Stimulated activated CD4-positive, alpha-beta T cell treated with anti-CD3 and anti-CD28 coated beads, Interleukin-4, amount 100 ng/mL, for 48 hours (primary cell): ENCODE measurements at places on chromosomes 7 and 10.

GRCh38 chr7:7327423-7327822 is 145.1 kb downstream of the C1GALT1 start:
- DNase-seq, result no peak

- no peak for DNase-seq
These were observed 116.1 kb downstream of the APBB1IP start for GRCh38 chr10:26554246-26554645.

DNA sequence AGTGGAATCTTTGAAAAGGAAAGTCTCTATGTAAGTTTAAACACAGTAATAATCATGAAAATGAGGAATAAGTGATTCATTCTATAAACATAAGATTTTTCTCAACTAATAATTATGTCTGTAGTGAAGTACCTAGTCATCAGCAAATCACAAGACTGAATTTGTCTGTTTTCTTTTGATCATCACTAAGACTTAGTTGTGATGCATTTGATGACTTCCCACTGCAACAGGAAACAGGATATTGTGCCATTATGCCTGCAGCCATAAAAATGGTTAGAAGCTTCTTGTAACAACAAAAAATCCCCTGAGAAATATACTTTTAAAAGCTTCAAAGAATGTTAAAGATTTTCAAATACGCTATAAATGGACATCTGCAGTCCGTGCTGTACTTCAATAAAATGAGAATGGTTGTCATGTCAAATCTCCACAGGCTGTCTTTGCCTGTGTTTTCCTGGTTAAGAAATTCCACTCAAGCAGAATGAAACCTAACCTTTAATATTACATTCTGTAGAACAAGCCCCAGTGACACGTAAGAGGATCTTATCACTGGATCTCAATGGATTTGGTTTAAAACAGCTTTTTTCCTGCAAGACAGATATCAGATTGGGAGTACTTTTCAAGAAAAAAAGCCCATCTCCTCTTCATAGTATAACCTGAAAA is 1262.3 kb upstream of the PHF14 start:
- no peak for DNase-seq

DNA sequence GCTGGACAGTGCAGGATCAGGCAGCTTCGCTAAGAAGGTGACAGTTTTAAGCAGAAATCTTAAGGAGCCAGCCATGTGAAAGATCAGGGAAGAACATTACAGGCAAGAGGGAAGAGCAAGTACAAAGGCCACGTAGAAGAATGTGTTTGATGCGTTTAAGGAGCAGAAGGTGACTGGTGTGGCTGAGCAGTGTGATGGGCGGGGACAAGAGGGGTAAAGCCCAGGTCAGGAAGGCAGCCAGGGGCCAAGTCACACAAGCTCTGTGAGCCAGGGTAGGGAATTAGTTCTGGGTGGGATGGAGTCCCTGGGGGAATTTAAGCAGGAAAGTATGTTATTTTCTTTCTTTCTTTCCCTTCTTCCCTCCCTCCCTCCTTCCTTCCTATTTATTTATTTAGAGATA is 166.9 kb downstream of the SH3PXD2A start:
- DNase-seq, result no peak

GRCh38 chr7:4820967-4821471 is 40.8 kb downstream of the PAPOLB start:
- no peak for DNase-seq

GRCh38 chr7:45585628-45586027 is 11.5 kb downstream of the ADCY1 start:
- DNase-seq, result no peak

GRCh38 chr7:43296306-43296705 is 183.9 kb downstream of the HECW1 start:
- DNase-seq, result no peak

DNA sequence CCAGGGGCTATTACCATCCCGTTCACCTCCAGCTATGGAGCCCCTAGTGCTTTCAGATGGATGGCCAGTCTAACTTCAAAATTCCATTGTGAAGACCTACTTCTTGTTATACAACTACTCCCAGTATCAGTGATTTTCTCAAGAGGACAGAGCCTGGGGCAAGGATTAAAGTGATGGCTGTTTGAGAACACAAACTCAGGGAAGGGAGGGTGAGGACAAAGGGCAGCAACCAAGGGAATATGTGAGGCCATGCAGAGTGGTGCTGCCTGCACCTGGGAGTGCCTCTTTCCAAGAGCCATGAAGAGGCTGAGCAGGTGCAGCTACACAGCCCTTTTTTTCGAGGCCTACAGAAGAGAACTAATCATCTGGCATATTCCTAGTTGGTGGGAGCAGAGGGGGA is 303.5 kb upstream of the BMPER start:
- DNase-seq, result no peak

DNA sequence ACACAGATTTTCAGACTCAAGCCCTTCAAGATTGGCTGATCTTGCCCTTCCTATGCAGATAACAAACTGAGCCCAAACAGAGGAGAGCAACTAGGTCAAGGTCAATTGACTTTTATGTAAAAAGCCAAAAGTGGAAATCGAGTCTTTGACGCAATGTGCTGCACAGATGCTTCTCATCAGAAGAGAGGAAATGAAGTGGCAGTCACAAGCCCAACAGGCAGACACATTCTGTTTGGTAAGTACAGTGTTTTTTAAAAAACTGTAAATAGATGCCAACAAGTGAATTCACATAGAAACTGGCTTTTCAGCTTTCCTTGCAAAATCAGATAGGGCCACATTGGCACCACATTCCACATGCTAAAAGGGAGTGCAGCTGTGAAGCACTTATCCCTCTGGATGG is 606.6 kb downstream of the KCNMA1 start:
- DNase-seq, result no peak

DNA sequence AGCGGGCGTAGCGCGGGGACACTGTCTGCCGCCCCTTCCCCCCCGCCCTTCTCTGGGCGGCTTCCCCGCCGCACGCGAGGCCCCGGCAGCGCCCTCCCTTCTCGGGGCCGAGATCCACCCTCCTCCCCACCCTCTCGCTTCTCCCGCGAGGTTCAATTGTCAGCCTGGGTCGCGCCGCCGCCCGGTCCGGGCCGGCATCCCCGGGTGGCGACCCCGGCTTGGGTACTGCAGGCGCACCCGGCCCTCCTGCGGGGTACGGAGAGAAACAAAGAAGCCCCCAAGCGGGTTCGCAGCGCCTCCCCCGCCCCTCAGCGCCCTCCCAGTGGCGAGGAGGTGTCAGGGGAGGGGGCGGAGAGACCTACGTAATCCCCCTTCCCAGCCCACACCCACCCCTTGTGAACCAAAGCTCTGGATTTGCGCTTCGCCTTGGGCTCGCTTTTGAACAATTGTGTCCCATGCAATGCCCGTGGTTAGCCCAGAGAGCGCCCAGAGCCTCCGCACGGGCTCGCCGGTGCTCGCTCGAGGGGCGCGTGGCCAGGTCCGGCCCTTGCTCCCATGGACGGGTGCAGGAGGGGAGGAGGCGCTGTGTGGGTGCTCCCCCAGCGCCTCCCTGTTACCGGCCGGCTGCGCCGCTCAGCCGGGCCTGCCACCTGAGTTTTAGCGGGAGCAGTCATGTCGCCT is 634 bp downstream of the HECW1 start:
- no peak for DNase-seq

DNA sequence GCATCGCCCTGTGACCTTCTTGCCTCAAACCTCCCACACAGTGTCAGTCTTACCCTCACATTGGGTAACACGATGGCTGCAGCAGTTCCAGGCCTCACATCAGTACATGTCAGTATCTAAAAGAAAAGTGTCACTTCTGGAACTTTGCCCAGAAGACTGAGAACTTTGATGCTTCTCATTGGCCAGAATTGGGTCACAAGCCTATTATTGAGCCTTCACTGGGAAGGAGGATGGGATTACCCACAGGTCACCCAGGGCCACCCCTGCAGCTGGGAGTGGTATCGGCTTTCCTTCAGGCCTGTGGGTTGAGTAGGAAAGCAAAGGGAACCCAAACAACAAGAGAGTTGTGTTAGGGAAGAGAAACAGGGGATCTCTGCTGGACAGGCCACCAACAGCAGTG is 111.5 kb downstream of the NPY start:
- DNase-seq, result no peak

- DNase-seq, result no peak
These were observed 39.5 kb upstream of the ANKRD1 start for GRCh38 chr10:90960355-90960814.

DNA sequence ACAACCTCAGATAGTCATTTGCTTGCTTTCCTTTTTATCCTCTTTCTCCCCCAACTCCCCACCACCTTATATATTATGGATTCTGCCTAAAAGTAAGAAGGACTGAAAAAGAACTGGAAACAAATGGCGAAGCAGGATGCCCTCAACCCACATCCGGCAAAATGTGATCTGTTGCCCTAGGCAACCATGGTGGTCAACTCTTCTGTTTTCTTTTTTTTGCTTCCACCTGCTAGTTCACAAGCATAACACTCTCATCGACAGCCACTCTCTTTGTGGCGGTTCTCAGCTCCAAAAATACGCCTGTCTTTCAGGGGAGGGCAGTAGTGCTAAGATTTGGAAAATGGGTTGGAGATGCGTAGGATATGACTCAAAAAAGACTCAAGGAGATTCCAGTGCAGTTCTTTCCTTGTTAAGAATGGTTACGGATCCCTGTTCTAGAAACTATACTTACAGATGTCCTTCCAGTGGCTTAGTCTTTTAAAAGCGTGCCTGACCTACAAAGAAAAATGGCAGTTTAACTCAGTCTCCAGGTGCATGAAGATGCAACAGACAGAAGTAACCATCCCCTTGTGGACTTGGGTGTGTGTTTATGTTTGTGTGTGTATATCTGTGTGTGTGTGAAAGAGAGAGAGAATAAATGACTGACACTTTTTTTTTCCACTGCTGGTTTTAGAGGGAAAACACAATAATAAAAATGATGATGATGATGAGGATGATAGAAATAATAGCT is 10.7 kb downstream of the APBB1IP start:
- DNase-seq, result peak; percentile 27

DNA sequence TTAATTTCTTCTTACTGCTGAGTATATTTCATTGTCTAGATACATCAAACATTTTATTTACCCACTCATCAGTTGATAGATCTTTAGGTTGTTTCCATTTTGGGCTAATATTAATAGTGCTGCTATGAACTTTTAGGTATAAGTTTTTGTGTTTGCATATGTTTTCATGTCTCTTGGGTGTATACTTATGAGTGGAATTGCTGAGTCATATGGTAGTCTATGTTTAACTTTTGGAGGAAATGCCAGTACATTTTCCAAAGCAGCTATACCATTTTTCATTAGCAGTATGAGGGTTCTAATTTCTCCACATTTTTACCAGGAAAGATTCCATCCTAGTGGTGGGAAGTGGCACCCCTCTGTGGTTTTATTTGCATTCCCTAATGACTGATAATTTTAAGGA is 101.1 kb downstream of the ANKRD30A start:
- no peak for DNase-seq

- DNase-seq, result no peak
These were observed 10.6 kb downstream of the PPP2R2D start for GRCh38 chr10:131911451-131911850.

DNA sequence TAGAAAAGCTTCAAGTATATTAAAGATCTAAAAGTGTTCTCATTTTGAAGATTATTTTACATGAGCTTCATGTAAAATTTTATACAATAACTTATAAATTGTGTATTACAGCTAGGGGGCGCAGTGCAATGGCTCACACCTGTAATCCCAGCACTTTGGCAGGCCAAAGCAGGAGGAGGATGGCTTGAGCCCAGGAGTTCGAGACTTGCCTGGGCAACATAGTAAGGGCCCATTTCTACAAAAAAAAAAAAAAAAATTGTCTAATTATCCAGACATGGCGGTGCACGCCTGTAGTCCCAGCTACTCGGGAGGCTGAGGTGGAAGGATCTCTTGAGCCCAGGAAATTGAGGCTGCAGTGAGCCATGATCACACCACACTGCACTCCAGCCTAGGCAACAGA is 16.6 kb downstream of the ACBD5 start:
- peak; percentile 10 for DNase-seq

DNA sequence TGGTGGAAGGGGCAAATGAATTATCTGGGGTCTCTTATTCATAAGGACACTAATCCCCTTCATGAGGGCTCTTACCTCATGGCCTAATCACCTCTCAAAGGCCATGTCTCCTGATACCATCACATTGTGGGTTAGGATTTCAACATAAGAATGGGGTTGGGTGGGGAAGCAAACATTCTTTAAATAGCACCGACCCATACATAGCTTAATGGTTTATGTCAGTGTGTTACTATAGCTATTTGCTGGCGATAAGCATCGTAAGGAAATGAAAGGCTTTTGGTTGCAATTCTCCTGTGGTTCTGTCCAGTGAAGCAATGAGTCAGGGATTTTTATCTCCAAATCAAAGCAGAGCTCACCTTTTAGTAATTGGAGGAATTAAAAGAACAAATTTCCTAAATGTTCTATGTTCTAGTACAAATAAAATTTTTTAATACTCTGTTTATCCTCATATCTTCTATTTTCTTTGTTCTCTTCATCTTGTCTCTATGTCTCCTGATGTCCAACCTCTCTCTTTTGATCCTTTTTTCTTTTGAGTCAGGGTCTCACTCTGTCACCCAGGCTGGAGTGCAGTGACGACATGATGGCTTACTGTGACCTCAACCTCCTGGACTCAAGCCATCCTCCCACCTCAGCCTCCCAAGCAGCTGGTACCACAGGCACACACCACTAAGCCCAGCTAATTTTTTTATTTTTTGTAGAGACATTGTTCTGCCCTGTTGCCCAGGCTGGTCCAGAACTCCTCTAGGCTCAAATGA is 57.0 kb upstream of the GLCCI1 start:
- no peak for DNase-seq

GRCh38 chr10:62690703-62691102 is 113.8 kb upstream of the ADO start:
- DNase-seq, result no peak

DNA sequence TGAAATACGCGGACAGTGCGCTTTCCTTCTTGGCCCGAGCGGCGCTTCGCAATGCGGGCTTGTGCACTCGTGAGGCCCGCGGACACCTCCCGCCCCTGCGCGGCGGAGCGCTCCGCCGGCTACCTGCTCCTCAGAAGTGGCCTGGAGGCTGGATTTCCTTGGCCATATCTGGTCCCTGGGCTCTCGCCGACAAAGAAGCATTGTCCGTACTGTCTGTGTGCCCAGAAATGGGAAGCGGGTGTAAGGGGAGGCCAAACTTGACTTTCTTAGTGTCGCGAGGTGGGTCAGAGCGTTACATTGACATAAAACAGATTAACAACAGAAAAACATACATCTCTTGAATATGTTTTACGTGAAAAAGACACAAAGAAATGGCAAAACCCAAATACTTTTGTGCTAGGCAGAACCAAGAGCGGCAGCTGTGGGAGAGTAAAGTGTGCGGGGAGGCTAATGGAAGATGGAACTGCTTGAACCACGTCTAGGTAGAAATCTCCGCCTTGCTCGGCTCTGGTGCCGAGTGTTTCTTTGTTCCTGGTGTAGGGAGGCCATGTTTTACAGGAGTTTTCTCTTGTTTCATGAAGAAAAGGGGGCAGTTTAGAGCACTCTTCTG is 1.4 kb downstream of the LANCL2 start:
- DNase-seq, result no peak
